ENCODE measurements at places on chromosomes 5 and 9. TPM values are rescaled to one million over a fixed set of nuclear protein-coding genes. Genes with fewer than 3 reads are reported as not detected.

Gene ZNF454
- total RNA-seq = 0.72 TPM

Gene SPINK1
- not detected for total RNA-seq

Gene SPINK4
- 4.5 TPM for total RNA-seq

Gene PCDHB5
- total RNA-seq = 1.0 TPM

Gene ADAMTSL1
- total RNA-seq = 11.7 TPM

Gene AIF1L
- total RNA-seq = 3.3 TPM

Gene CCDC171
- 2.2 TPM for total RNA-seq

Gene SLCO6A1
- total RNA-seq = not detected

Gene PCDHGA12
- total RNA-seq = 0.14 TPM

Gene PKD2L2
- not detected for total RNA-seq

Gene CD74
- 1.6 TPM for total RNA-seq

Gene NOXA1
- not detected for total RNA-seq

Gene DENND1A
- total RNA-seq = 9.5 TPM

Gene PHYHD1
- total RNA-seq = not detected

Gene CDH18
- 3.2 TPM for total RNA-seq

Gene PDLIM4
- total RNA-seq = 96.0 TPM

Gene CCIN
- 0.17 TPM for total RNA-seq

Gene GZMA
- total RNA-seq = not detected

Gene CXCL14
- 1.7 TPM for total RNA-seq

Gene SREK1IP1
- 6.1 TPM for total RNA-seq

Gene CTNND2
- total RNA-seq = 0.58 TPM

Gene SLC2A8
- 8.4 TPM for total RNA-seq

Gene TLN1
- total RNA-seq = 95.8 TPM

Gene WNK2
- total RNA-seq = 0.02 TPM

Gene ADAMTS16
- 1.3 TPM for total RNA-seq

Gene BARHL1
- total RNA-seq = not detected

Gene LMX1B
- total RNA-seq = 0.64 TPM

Gene SLC6A3
- total RNA-seq = not detected

Gene LHX3
- total RNA-seq = not detected

Gene MORN5
- not detected for total RNA-seq

Gene MARCOL
- not detected for total RNA-seq

Gene FBLL1
- total RNA-seq = not detected

Gene AGXT2
- not detected for total RNA-seq

Gene SEMA6A
- 5.0 TPM for total RNA-seq

Gene OR2S2
- not detected for total RNA-seq

Gene TRPM3
- total RNA-seq = 0.06 TPM

Gene TMC1
- not detected for total RNA-seq

Gene SURF1
- 45.4 TPM for total RNA-seq

Gene SLC34A3
- total RNA-seq = not detected

Gene MACIR
- 21.1 TPM for total RNA-seq

Gene IQGAP2
- total RNA-seq = 4.0 TPM

Gene MEIKIN
- total RNA-seq = not detected

Gene RALGPS1
- total RNA-seq = 2.2 TPM

Gene AFAP1L1
- 2.0 TPM for total RNA-seq

Measured in H4 (cell line).